ENCODE measurements at places on chromosomes 11 and 22.

DNA sequence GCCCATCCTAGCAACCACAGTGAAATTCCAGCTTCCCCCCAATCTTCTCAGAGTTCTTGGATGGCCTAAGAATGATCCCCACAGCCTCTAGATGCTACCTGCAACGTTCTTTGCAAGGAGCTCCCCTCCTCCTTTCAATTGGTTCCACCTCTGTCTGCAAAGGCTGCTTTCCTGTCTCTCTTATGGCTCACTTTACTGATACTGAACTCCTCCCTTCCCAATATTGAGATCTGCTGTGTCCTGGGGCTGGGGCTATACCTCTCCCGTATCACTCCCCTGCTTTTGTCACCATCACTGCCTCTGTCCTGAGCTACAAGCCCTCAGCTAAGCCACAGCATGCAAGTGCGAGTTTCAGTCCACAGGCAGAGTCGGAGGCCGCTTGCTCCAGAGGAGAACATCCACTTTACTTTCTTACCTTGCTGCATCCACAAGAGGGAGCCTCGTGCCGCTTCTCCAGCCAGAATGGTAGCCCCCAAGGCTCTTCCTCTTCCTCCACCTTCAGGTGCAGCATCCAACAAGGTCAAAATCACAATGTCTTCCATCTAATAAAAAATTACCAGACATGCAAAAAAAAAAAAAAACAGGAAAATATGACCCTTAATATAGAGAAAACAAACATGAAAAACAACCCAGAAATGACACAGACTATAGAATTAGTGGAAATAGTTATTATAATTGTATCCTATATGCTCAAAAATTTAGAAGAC lies 48.6 kb upstream of the TMEM45B start:
- DNase-seq, result peak; percentile 29

DNA sequence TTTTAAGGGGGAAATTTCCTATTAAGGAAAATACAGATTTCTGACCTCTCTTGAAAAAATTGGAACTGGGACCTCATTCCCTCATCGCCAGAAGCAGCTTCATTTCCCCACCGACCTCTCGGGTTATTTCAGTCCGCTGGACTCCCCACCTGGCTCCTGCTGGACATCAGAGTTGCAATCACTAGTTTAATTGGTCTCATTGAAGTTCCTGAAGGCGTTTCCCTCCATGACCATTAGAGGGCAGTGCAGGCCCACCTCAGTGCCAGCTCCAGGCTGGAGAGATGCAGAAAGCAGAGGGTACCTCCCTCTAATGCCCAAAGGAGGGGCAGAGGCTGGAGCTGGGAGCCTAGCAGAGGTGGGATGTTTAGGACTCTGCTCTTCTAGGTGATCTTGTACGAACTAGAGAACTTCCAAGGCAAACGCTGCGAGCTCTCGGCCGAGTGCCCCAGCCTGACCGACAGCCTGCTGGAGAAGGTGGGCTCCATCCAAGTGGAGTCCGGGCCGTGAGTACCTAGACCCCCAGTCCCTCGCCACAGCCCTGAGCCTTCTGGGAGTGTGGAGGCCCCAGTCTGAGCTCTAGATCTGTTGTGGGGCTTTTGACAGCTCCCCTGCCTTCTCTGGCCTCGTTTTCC lies 2.7 kb downstream of the CRYBB3 start:
- DNase-seq, result peak; percentile 76

DNA sequence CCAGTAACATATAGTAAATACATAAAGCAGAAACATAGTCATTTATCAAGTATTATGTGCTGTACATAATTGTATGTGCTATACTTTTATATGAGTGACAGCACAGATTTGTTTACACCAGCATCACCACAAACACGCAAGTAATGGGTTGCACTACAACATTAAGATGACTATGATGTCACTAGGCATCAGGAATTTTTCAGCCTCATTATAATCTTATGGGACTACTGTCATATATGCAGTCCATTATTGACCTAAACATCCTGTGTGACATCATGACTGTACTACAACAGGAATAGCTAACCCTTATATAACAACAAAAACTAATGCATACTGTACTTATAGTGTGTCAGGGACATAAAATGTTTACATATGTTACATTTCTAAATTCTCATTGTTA lies 50.2 kb upstream of the IZUMO1R start:
- DNase-seq, result no peak

DNA sequence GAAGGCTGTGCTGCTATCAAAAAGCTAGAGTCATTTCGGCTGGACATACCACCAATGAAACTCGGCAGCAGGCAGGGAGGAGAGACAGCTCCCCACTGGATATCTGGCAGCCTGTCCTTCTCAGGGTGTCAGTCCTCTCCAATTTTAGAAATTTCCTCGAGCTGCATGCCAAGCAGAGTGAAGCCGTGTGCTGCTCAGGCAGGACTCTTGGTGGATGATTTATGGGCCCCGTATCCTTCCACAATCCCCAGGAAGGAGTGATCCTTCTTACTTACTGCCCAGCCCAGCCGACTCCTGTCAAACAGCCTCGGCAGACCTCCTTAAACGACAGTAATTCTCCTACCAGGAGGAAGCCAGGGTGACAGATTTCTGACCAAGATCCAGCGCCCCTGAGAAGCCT lies 410.4 kb downstream of the TENM4 start:
- DNase-seq, result no peak

DNA sequence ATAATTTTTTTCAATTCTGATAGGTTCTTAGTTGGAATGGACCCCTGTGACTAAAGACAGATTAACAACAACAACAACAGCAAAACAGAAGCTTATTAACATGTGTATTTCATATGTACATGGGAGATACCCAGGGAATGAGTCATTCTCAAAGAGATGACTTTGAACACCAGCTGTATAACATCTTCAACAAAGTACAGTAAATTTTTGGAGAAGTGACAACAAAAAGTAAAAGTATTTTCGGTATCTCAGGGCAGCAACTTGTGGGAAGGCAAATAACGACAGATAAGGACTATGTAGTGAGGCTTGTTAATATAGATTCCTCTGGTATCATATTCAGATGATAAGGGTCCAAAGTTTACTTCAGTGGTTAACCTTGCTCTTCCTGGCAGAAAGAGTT lies 573.4 kb upstream of the RAG2 start:
- no peak for DNase-seq

DNA sequence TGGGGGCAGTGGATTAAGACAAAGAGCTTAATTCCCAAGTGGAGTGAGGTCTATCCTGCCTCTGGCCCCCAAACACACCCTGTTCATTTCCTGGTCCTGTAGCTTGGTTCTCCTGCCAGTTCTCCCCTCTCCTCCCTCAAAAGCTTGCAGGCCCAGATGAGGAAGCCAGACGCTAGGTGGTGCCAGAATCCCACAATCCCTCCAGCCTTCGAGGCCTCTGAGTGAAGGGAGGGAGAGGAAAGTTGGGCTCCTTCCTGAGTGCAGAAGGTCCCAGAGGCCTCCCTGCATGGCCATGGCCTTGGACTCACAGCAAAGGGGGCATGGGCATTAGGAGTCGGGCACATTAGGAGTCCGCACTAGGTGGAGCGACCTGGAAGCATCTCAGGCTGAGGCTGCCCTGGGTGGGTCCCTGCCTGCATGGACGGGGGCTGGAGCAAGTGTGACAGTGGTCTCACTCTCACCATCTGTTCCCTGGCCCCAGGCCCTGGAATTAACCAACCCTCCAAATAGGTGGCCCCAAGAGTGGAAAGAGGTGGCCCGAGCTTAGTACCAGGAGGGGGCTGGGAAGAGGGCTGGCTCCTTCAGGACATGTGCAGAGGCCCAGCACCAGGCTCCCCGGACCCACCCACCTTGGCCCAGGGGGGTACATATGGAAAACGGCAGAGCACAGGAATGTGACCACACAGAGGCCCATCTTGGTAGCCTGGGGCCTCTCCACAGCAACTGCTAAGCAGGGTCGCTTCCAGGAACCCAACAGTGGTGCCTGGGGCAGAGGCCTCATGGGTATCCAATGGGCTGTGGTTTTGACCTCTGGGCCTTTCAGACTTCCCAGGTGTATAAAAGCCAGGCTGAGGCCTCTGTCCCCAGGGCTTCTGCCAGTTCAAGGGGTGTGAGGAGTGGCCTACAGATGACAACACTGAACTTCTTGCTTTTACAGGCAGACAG lies 5.2 kb downstream of the FXYD2 start:
- DNase-seq, result no peak

DNA sequence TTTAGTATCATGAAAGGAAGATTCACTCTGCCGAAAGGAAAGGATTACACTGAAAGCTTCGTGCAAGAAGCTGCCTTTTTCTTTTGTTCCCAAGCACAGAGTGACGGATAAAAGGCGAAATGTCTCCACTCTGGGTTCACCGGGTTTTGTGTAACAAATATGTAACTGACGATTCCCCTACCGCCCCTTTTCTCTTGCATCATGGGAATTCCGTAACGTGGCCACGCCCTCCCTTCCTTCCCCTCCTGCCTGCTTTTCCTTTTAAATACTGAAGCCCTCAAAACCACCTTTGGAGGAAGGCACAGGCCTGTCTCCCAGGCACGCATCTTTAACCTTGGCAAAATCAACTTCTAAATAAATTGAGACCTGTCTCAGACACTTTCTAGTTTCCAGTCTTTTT lies 16.4 kb upstream of the TESMIN start:
- DNase-seq, result no peak

DNA sequence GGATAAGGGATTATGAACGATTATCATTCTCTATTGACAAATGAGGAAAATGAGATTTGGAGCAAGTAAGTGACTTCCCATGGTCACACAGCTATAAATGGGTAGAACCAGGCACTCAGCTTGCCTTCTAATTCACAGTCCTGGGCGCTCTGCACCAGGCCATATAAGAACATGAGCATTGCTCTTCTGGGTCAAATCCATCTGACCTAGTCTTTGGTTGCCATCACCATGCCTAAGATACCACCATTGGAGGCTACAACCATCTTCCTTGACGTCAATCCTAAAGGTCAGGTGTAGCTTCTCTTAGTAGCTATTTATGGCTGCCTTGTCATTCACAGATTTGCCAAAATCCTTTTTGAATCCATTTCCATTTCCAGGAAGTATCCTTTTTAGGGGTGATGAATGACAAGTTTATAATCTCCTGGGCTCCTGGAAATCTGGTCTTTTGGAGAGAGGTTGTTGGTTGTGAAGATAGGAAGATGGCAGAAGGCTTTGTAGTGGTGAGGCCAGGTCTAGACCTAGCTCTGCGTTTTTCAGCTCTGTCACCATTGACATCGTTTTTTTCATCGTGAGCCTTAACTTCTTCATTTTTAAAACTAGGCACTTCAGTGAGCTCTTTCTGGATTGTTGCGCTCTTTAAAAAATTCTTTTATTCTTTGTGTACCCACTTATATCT lies 11.1 kb downstream of the ZBTB16 start:
- DNase-seq, result no peak

GRCh38 chr11:36469063-36469462 lies 41.0 kb downstream of the TRAF6 start:
- DNase-seq, result peak; percentile 54

All from stimulated activated CD8-positive, alpha-beta memory T cell treated with anti-CD3 and anti-CD28 coated beads, Interleukin-4, amount 100 ng/mL, for 48 hours (primary cell).